Lung (tissue), 17 donors: ENCODE measurements at places on chromosomes 2 and 18.

DNA sequence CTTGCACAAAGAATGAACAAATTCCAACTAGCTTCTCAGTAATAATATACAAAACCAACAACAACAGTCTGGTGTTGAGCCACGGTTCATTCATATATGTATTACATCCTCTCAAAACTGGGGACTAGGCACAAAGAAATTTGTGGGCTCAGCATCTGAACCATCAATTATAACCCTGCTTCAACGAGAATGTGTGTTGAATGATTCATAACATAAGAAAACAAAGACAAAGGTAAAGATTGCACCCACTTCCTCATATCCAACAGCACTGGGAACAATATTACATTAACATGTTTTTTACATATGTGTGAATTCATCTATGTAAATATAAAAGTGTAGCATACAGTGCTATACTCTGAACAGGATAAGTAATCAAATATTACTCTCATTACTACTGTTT, 144.8 kb downstream of the CDH2 start:
- DNase-seq = no peak

GRCh38 chr2:117553448-117553847, 261.0 kb upstream of the DDX18 start:
- DNase-seq = no peak

DNA sequence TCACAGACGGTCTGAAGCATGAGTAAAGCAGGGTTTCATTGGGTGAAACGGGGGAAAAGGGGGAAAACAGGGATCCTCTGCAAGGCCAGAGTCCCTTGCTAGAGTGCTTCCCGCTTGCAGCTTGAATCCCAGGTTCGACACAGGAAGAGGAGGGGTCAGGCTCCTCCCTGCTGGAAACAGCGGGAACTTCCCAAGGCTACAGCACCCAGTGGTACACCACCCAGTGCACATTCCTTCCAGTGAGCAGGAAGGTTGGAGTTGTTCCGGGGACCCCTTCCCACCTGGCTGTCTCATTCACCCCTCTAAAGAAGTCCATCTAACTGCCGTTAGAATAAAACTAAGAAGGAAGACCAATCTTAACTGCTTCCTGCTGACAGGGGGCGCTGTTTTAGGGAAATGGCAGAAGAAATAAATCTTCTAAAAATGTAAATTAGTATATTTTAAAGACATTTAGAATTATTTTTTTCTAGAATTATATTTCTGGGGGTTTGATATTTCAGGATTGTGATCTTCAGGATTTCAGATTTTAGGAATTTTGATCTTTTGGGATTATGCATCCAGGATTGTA, 230.9 kb downstream of the RBM43 start:
- DNase-seq = no peak

DNA sequence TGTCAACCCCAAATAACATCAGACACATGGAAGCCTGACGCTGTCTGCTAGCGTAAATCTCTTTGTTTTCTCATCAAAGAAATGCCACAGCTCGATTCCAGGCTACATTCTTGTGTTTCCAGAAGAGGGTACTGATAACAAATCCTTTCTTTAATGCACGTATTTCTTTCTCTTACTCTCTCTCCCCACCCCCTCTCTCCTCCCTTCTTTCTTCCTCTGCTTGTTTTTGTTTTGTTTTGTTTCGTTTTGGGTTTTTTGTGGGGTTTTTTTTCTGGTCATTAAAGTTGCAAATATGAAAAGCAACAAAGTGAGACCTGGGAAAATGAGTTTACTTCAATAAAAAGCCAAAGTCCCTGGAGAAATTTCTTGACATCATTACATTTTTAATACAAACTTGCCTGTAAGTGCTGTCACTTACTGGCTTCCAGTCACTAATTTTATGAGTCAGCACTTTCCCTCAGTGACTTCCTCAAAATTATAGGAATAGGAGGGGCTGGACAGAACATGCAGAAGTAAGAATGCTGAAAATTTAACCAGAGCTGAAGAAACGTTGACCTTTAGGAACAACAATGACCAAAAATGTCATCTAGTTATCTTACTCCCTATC, 106.7 kb upstream of the NABP1 start:
- peak; percentile 21 for DNase-seq

- peak; percentile 26 for DNase-seq
Observed at GRCh38 chr2:187138265-187138664, 289.3 kb upstream of the ZSWIM2 start.

DNA sequence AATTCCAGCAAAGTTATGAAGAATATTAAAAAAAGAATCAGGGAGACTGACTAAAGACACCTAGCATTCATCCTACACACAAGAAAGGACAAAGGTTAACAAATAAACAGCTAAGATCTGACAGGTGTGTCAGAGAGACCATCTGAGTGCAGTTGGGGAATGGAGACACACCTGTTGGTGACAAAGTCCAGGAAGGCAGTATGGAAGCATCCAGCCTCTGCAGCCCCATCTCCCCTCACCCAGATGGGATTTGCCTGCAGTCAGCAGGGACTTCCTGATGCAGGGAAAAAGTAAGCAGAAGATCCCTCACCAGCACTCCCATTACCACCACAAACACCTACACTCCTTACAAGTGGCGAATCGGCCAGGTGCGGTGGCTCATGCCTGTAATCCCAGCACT, 37.9 kb downstream of the USP34 start:
- no peak for DNase-seq

- DNase-seq = no peak
Observed at GRCh38 chr2:222734703-222735014, 63.2 kb downstream of the MOGAT1 start.

- peak; percentile 27 for DNase-seq
Observed at GRCh38 chr2:177147093-177147694, 65.4 kb upstream of the HNRNPA3 start.

DNA sequence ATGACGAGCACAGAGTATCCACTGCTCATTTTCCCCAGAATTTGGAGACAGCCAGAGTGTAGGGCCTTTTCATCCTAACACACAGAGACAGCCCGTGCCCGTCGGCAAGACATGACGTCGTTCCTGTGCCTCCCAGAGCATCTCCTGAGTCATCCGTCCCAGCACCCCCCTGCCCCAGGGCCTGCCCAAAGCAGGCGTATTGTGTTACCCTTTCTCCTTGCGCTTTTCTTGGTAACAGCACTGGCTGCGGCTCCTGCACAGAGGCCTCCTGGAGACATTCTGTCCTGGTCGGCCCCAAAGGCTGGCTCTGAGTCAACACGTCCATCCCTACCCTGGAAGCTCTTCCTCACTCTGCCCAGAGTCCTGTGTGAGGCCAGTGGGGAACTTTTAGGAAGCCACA, 217.1 kb downstream of the KLHL29 start:
- DNase-seq = no peak

- DNase-seq = no peak
Observed at GRCh38 chr18:49875783-49876182, 62.5 kb upstream of the ACAA2 start.

DNA sequence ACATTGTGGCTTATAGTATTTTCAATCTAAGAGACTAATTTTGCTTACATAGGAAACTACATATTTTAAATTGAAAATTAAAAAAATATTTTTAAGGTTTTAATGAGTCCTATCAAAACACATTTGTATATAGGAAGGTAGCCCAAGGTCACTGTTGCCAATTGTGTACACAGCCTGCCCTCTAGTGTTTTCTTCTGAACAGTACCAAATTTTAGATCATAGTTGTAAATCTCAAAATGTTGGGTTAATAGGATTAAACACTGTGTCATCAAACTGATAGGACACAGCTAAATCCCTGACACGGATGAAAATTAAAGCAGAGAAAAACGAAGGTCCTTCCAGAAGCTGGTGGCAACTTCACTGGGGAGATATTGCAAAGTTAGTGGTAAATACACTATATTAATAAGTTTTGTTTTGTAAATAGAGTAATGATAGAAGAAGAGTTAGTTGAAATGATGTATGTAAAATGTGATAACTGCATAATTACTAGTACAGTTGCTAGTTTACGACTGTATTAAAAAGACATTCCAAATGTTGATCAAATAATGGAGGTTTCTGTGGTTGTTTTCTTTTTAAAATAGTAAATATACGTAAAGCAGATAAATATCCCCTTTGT, 19.7 kb downstream of the CLUL1 start:
- DNase-seq = no peak

- no peak for DNase-seq
Observed at GRCh38 chr18:25678221-25678620, 326.3 kb upstream of the ZNF521 start.

DNA sequence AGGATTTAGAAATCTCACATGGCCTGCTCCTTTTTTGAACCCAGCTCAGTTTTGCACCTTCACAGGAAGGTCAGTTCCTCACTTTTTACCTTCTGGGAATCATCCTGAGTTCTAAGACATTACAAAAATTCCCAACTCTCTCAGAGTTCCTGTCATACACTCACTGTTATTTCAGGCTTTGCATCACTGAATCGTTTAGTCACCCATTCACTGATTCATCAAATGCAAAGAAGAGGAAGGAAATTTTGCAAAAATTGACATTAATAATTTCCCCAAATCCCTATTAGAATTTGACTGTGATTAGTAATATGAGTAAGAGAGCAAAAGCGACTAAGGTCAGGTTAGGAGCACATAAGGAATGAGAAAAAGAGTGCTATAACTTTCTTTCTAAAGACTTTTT, 197.5 kb downstream of the PDE1A start:
- no peak for DNase-seq

DNA sequence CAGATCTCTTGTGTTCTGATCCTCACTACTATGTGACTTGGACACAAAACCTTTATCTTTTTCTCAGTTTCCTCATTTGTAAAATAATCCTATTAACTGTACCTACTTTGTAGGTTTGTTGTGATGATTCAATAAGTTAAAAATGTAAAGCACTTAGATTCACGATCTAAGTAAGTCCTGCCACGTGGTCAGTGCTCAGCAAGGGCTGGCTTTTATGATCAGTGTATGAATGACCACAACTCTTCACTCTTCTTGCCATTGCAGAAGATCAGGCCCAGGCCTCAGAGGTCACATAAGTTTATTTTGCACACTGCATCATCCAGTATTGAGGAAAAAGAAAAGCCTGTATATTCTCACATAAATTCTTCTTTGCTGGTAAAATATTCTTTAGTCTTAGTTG, 1192.5 kb upstream of the ACVR2A start:
- DNase-seq = no peak

- DNase-seq = no peak
Observed at GRCh38 chr2:121031568-121032340, 253.2 kb downstream of the TFCP2L1 start.

- DNase-seq = no peak
Observed at GRCh38 chr2:186365406-186365805, 120.7 kb upstream of the ZC3H15 start.

- DNase-seq = no peak
Observed at GRCh38 chr18:23565916-23566547, 20.3 kb downstream of the NPC1 start.

- DNase-seq = no peak
Observed at GRCh38 chr2:158319269-158319668, 137.3 kb downstream of the CCDC148 start.

GRCh38 chr2:52571380-52572347, 1195.9 kb upstream of the CHAC2 start:
- DNase-seq = no peak

DNA sequence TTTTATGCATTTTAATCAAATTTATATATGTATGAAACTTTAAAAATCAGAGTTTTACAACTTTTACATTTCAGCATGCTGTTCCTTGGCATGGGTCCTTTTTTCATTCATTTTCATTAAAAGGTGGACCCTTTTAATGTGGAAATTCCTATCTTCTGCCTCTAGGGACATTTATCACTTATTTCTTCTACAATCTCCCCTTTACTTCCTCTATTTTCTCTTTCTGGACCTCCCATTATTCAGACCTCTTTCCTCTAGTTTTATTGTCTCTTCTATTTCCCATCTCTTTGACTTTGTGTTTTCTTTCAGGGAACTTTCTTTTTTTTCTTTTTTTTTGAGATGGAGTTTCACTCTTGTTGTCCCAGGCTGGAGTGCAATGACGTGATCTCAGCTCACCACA, 5.7 kb downstream of the PROC start:
- DNase-seq = no peak

- DNase-seq = no peak
Observed at GRCh38 chr2:101625387-101625786, 72.1 kb upstream of the MAP4K4 start.

DNA sequence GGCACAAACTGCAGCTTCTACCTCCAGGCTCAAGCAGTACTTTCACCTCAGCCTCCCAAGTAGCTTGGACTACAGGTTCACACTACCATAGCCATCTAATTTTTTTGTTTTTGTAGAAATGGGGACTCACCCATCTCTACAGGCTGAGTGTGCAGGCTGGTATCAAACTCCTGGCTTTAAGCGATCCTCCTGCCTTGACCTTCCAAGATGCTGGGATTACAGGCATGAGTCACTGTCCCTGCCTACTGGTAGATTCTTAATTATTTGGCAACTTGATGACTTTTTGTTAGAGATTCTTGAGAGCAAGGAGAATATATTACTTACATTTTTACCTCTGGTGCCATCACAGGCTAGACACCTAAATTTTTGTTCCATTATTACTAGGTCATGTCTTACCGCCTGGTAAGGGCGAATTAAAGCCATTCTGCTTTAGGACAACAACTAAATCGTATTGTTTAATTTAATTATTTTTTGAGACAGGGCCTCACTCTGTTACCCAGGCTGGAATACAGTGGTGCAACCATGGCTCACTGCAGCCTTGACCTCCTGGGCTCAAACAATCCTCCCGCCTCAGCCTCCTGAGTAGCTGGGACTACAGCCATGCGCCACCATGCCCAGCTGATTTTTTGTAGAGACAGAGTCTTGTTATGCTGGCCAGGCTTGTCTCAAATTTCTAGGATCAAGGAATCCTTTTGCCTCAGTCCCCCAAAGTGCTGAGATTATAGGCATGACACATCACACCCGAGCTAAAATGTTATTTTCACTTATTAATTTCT, 15.7 kb downstream of the DYNC1I2 start:
- DNase-seq = no peak

- DNase-seq = peak; percentile 95
Observed at GRCh38 chr2:22281033-22281432, 1103.9 kb upstream of the KLHL29 start.

- DNase-seq = no peak
Observed at GRCh38 chr2:102422910-102423309, at the start of gene IL18RAP. Gene IL18RAP, plus strand, starts transcription at chr2:102423160. Its CDS starts 118 bp downstream, at chr2:102423278.

DNA sequence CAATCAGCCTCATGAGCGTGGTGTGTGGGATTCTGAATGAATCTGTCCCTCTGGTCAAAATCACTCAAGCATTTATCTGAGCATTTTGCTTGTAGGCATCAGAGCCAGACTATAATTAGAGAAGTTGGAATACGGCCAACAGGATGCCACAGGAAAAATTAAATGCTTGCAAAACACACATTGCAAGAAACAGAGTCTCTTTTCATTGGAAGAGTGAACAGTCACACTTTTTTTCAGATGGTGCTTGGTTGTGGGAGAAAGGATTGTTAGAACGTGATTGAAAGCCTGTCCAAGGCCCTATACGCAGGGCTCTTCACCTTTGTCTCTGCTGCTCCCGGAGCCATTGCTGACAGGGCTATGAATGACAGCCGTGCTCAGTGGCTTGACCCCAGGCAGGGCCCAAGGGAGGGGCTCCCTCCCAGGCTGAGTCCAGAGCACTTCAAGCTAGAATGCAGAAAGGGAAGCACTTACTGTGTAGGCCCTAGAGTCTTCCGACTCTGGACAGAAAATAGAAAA, 59.8 kb downstream of the SNTG2 start:
- DNase-seq = no peak
